NCI-H1694 (cell line): ENCODE measurements at places on chromosomes 4 and X.

DNA sequence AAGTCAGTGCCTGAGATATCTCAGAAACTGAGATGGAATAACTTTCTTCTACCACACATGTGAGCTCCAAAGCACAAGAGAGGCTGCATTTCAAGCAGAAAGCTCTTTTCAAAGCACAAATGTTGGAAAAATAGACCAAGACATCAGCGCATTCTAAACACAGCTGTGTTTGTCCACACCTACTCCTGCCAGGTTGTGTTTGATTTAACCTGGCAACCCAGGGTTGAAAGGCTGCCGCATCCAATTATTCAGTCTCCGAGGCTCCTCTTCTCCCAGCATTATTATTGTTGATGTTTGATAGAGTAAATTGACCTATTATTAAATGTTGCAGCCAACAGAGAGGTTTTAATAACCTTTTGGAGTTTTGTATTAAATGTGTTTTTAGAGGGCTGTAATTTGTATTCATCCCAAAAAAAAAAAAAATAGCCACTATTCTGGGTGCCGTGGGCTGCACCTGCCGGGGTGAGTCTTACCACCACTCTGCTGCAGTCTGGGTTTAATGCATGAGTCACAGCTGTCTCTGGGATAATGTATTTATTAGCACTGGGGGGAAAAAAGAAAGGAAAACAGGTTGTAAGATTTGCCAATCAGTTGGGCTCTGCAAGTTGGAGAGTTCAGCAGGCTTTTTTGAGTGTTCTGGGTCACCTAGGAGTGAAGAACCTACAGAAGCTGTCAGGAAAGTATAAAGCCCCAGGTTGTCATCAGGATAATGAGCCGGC lies 105.2 kb upstream of the NOCT start:
- no peak for DNase-seq

DNA sequence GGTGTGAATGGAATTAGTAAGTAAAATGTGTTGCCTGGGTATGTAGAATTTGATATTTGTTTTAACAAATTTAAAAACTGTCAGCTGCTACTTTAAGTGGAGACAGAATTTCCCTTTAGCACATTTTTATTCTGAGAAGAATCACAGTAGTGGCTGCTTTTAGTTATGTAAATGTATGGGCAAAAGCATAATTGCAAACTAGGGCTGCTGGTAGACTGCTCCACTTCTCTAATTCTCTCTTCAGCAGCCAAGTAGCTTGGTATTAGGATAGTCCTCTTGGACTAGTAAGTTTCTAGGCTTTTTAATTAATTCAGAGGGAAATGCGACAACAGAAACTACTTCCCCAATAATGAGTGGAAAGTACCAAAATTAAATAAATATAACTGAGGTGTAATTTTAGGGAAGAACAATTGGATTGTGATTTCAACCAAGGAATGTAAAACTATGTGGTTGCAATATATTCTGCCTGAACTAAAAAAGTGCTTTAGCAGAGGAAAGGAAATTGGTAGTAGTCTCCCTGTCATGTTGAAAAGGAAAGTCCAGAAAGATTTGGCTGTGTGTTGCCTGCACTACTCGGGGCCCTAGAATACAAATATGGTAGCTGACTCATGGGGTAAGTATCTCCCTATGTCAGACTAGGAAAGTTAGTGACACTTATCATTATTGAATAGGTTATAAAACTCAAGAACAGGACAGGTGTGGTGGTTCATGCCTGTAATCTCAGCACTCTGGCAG lies 9.2 kb upstream of the EIF4E start:
- DNase-seq = no peak

DNA sequence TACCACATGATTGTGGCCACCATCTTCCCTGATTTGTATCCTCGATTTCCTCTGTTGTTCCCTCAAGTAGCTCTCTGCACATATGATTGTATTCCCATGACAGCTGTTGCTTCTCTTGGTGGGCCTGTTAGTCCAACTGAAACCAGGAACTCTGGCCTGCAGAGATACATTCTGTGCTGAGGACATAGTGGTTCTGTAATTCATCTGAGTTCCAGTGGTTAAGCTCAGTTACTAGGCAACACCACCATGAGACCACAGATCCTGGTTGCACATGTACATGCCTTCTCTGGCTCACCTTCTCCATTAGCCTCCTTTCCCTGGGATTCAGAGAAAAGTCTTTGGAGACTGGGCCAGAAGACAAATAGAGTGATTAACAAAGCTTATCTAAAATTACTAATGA lies 172.1 kb upstream of the SLC7A11 start:
- no peak for DNase-seq

DNA sequence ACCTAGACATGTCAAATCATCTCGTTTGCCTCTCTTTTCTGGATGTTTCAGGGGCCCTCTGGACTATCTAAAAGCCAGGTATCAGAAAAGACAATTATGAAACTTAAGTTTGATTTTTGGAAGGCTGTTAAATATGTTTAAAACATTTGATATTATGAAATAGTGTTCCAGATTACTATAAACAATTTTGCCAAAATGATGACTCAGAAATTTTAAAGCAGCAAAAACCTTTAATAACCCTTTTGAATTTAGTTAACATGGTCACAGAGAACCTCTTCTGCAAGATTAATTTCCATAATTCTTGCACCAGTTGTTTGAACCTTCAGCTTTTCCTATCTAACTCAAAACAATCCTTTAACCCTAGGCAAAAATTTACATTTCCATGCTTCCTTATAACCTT lies 18.8 kb upstream of the FAM47E start:
- no peak for DNase-seq

DNA sequence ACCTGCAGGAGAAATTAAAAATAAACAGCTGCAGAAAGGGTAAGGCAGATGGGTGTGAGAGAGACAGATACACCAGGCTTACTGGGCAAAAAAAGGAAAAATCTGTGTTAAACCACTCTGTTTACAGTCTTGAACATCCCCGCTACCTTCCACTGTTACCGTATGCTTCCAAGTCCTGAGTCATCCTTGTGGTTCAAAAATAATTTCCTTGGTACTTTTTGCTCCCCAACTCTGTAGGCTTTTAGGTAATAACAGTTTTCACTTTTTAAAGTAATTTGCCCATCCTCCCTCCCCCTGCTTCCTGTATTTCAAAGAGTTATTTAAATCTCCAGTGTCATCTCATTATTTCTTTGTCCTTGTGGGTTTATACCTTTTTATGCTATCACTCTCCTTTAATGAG lies 210.1 kb upstream of the FAT4 start:
- no peak for DNase-seq

DNA sequence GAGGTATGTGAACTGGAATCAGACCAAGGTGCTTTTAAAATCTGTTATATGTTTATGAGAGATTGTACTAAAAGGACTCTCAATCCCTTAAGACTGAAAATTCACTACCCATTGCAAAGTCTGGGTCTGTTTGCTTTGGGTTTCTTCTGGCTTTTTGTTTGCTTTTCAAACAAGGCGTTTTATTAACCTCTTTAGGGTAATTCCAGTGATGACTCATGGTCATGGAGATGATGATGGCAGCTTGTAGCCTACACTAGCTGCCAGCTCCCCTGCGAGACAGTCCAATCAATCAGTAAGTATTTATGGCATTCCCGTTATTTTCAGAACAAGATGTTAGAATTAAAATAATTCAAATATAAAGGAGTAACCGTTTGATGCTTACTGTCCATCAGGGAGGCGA lies 643.8 kb upstream of the FTHL17 start:
- DNase-seq = no peak

DNA sequence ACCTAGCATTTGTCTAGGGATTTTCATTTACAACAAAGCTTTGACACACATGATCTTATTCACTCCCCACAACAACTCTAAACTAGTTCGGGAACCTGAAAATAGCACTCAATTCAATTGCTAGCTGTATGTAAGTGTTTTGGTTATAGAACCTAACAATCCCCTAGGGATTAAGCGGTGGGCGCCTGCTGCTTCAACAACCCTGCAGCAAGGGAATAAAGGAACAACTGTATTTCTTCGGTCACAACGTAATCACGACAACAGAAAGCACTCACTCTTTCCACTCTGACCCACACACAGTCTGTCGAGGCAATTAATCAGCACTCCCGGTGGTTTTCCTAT lies 674 bp upstream of the DIAPH2 start:
- no peak for DNase-seq
